ENCODE measurements at places on chromosomes 2 and 18.

DNA sequence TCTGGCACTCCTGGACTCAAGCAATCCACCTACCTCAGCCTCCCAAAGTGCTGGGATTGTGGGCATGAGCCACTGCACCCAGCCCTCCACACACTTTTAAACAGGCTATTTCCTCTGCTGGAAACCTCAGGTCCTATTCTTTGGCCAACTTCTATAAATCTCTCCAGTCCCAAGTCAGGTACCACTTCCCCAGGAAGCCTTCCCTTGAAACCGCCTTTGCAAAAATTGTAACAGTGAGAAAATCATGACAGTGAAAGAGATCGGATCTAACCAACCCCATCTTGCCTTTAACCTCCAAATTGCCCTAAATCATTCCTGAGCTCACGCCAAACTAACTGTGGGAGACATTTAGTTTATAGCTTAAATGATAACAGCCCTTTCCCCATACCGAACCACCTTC lies 67.3 kb upstream of the CABLES1 start:
- no peak for DNase-seq

DNA sequence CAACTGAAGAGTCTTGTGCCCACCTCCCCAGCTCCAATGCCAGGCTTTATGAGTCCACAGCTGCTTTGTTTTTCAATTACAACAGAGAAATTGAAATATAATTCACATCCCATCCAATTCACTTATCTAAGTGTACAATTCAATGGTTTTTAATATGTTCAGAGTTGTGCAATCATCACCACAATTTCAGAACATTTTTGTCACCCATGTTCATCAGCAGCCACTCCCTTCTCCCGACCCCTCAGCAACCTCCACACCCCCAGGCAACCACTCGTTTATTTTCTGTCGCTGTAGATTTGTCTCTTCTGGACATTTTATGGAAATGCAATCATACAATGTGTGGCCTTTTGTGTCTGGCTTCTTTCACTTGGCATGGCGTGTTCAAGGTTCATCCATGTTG lies 23.3 kb downstream of the INHBB start:
- no peak for DNase-seq

GRCh38 chr18:79210002-79210910 lies 141.1 kb downstream of the ATP9B start:
- no peak for DNase-seq

GRCh38 chr2:175350105-175350504 lies 168.6 kb upstream of the ATP5MC3 start:
- DNase-seq, result no peak

- DNase-seq, result no peak
Observed at GRCh38 chr2:57728691-57729090, 317.9 kb upstream of the VRK2 start.

- no peak for DNase-seq
Observed at GRCh38 chr2:124524155-124524915, 499.2 kb downstream of the CNTNAP5 start.

- no peak for DNase-seq
Observed at GRCh38 chr2:52308156-52308555, 1276.2 kb upstream of the NRXN1 start.

- peak; percentile 53 for DNase-seq
Observed at GRCh38 chr2:101473911-101474701, 806 bp downstream of the RFX8 start.

DNA sequence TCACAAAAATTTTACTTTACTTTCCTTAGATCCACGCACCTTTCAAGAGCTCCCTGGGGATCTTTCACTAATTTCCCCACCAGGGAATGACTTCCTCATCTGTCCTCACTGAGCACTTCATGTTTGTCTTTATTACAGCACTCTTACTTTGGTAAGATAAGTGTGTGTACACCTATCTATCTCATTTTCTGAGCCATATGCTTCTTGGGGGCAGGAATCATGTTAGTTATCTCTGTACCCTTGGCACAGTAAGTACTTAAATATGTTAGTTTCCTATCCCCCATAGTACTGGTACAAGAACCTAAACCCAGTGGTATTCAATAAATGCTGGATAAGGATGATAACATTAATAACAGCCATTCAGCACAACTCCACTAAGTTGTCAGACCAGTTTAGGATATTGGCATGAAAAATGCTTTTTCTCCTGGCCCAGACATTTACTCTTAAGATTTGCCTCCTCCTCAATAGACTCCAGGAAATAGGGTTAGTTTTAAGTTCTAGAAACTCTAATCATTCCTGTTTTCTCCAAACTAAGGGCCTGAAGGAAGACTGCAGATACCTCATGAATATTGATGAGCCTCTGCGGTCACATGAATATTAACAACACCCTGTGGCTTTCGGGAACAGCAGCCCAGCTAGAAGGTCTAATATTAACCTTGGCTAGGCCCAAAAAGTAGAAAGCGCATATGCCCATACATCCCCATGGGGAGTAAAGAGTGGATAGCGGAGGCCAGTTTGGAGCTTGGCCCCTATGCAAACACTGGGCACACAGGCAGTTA lies 38.2 kb downstream of the NHEJ1 start:
- no peak for DNase-seq

DNA sequence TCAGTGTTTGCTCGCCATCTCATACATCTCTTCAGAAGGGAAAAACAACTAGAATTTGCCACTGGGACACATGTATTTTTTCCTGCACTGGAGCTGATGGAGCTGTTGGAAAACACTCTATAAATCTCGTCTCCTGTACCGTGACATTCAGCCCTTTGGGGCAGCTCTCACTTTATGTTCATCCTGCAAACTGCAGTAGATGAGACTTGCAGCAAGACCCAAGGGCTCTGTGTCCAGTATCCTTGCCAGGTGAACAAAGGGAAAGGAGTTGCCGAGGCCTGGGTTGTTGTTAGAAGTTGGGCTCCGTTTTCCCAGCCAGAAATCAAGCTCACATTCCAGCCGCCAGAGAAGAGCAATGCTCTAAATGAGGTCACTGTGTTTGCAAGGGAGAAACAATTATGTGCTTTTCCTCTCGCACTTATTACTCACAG lies 285.1 kb downstream of the SLC4A3 start:
- DNase-seq, result no peak

- no peak for DNase-seq
Observed at GRCh38 chr2:210481601-210482175, 5.1 kb upstream of the LANCL1 start.

All from lower lobe of right lung (tissue), 2 donors.